ENCODE measurements at places on chromosomes 5 and 9.

GRCh38 chr9:129962889-129963703 lies 79.9 kb downstream of the FNBP1 start:
- DNase-seq = peak; percentile 55

- no peak for DNase-seq
Observed at GRCh38 chr9:127531676-127532075, 80.4 kb downstream of the LRSAM1 start.

DNA sequence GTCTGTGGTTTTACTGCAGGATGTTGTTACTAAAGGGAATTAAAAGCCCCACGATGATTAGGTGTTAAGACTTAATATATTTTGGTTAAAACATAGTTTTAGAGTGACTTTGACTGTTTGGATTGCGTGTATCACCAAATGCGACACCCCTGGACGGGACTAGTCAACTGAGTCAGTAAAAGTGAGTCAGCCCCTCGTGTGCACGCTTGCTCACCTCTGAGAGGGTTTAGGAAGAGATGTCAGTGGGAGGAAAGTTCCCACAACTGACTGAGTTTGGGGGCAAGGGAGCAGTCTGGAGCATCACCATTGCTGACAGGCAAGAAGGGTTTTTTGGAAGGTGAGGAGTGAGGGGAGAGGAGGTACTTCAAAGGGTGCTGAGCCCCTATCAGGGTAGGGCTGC lies 14.4 kb upstream of the DMRT3 start:
- DNase-seq = no peak

DNA sequence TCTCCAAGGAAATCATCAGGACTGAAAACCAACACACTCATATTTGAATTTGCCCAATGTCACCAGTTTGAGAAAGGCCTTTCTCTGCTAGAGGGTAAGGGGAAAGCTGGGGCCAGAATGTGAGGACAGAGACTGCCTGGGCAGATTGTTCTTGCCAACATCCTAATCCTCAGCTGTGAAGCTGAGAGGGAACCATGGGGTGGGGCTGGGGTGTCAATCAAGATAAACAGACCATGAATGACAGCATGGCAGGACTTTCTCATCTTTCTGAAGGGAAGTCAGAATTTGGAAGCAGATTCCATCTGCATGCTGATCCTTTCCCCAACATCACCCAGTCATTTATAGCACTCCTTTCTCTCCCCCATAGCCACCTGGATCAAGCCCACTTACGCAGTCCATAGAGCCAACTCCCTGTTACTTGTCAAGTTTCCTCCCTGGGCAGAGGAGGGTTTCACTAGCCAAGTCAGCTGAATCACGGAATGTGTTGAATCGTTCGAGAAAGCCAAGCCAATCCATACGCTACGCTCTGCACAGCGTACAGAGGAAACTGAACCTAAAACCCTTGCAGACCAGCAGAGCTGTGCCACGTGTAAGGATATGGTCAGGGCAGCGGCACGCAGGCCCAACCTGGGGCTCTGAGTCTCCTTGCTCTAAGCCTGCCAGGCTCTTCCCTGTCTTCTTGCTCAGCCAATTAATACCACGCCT lies 14.9 kb downstream of the GLDC start:
- no peak for DNase-seq

DNA sequence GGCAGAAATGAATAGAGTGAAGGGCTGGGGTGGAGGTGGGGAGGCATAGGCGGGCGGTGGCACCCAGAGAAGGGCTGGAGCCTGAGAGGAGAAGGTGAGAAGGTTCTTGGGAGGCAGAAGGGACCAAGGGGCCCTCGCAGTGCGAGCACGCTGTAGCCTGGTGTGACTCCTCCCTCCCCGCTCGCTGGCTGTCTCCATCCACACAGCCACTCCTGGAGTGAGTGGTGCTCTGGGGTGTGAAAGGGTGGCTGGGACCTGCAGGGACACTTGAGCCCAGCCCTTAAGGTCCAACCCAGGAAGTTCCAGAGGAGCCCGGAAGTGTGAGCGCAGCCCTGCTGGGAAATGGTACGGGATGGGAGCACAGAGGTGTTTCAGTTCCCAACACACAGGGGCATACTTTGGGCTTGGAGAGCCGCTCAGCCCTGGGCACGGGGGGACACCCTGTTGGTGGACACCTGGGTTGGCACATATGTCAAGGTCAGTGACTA lies 9.3 kb upstream of the SCGB3A1 start:
- peak; percentile 23 for DNase-seq

- DNase-seq = no peak
Observed at GRCh38 chr9:90880669-90881068, 79.0 kb downstream of the SYK start.
